Fibroblast of the aortic adventitia (primary cell): ENCODE measurements at places on chromosomes 13 and 19. TPM values are rescaled to one million over a fixed set of nuclear protein-coding genes. Genes with fewer than 3 reads are reported as not detected.

DNA sequence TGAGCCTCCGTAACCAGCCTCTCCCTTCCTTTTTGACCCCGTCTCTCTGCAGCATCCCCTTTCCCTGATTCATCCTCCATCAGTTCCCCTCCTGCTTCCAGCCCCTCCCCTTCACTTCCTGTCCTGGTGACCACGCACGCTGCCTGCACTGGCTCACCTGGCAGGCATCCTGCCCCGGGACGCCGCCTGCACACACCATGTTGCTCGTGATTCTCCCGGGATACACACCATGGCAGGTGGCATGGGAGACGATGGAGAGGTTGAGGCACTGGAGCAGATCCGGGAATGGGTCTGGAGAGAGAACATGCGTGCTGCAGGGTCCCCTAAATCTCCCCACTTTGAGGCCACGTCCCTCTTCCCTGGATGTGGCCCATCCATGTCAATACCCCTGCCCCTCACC, 4.2 kb downstream of the KLK12 start:
- DNase-seq = no peak

Gene GJA3
- 0.82 and 0.90 TPM in 2 replicates for total RNA-seq

GRCh38 chr13:50292081-50292480, 276.8 kb downstream of the KCNRG start:
- no peak for DNase-seq

DNA sequence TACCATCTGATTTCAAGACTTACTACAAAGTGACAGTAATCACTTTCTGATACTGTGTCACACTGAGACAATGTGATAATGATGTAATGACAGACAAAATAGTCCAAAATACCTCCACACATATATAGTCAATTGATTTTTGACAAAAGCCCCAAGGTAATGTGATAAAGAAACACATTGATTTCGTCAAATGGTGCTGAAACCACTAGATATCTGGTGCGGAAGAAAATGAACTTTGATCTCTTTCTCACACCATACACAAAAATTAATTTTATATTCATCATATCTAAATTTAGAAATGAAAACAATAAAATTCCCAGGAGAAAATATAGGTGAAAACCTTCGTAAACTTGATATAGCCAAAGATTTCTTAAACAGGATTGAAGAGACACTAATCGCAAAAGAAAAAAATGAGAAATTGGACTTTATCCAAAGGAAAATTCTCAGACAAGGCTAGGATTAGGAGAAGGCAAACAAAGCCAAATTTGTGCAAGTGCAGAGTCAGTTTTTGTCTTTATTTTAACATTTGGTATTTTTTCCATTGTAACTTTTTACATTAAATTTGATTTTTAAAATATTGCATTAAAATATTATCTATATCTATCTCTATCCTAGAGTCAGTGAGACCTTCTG, 739.9 kb downstream of the DIAPH3 start:
- DNase-seq = no peak

Gene KLK2
- not detected in 2 replicates for total RNA-seq

DNA sequence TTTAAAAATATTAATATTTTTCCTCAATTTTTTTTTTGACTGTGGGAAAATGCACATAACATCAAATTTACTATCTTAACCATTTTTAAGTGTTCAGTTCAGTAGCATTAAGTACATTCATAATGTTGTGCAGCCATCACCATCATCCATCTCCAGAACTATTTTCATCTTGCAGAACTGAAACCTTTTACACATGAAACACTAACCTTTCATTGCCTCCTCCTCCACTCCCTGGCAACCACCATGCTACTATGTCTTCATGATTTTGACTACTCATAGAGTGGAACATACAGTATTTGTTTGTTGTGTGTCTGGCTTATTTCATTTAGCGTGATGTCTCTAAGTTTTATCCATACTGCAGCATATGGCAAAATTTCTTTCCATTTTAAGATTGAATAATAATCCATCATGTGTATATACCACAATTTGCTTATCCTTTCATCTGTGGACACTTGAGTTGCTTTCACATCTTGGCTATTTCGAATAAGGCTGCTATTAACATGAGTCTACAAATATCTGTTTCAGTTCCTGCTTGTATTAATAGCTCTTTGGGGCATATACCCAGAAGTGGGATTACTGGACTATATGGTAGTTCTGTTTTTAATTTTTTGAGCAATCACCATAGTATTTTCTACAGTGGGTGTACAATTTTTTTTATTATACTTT, 376.4 kb downstream of the MTUS2 start:
- no peak for DNase-seq

Gene KLF2
- 2.2 and 5.7 TPM in 2 replicates for total RNA-seq

GRCh38 chr19:6551607-6552450, 21.0 kb downstream of the TNFSF9 start:
- DNase-seq = peak; percentile 63

DNA sequence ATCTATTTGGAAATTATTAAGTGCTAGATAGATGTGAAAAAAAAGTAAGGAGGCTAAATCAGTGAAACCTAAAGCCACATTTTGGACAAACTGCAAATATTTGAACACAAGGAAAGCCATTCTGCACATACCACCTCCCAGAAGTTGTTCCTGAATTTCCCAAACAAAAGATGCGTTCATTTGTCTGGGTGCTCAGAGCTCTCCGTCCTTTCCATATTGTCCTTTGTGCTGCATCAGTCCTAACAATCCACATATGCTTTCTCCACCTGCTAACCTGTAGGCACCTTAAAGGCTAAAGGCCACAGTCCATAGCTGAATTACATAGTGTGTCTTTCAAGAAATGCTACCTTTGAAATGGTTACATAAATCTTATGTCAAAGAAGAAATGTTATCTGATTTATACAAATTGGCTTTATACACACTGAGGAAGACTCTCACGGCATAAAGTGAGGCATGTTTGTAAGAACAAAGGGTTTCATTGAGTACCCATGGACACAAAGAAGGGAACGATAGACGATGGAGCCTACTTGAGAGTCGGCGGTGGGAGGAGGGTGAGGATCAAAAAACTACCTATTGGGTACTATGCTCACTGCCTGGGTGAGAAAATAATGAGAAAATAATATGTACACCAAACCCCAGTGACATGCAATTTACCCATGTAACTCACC, 182.0 kb downstream of the RGCC start:
- DNase-seq = no peak

- DNase-seq = no peak
These were observed 63.3 kb downstream of the CBY2 start for GRCh38 chr13:45765464-45765863.

GRCh38 chr13:25453850-25454365, 82.1 kb downstream of the ATP8A2 start:
- no peak for DNase-seq

GRCh38 chr13:110662777-110663443, 43.0 kb downstream of the CARS2 start:
- no peak for DNase-seq

DNA sequence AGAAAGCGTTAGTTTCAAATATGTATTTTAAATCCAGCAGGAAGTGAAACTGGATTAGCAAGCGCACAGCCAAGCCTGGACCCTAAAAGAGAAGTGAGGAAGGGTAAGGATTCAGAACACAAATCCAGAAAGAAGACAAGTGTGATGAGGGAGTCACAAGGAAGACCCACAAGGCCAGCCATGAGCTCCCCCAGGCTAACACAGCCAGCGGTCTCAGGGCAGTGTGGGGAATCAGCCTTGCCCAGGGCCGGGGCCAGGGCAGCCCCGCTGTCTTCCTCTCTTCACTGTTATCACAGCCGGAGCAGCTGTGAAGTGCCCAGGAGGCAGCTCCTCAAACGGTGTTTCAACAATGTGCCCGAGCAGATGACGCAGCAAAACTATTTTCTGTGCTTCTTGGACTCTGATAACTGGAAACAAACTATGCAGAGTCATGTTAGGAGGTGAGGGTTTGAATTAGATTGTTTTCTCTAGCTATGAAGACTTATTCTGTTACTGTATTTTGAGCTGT, 12.2 kb upstream of the CDC16 start:
- peak; percentile 67 for DNase-seq

Gene KRTDAP
- total RNA-seq = not detected in 2 replicates

Gene OR10H1
- total RNA-seq = not detected in 2 replicates

- DNase-seq = no peak
These were observed 48.3 kb downstream of the CD320 start for GRCh38 chr19:8259922-8260247.
